ENCODE measurements at places on chromosomes 4 and X.

DNA sequence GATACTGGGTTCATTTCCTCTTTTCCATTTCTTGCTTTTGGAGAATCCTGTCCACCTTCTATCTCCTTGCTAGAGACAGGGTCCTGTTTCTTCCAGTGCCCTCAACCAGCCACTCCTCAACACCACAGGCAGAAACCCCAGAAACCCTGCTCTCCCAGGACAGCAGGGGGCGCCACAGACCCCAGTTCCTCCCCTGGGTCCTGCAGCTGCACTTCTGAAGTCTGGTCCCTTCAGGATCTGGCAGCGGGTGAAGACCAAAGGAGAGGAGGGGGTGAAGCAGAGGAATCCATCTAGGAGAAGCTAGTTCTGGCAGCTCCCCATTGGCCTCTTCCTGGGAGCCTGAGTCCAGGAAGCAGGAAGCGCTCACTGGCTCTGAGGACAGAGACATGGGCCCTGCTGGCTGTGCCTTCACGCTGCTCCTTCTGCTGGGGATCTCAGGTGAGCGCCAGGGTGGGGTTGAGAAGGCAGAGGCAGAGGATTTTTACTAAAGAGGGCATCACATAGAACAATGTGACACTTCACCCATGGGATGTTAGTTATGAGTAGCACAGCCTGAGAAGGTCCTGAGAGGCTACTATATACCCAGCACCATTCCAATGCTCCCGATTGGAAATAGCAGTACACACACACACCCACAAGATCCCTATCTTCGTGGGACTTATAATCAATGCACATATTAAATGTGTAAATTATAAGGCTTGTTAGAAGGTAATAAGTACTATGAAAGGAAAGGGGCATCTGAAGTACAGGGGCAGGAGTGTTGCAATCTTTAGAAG is at the start of gene PRSS48:
TSS of gene PRSS48 (plus strand) at position 375 of the 776 bp plus-strand sequence. CDS start at position 387, 12 bp downstream.
- DNase-seq: no peak

DNA sequence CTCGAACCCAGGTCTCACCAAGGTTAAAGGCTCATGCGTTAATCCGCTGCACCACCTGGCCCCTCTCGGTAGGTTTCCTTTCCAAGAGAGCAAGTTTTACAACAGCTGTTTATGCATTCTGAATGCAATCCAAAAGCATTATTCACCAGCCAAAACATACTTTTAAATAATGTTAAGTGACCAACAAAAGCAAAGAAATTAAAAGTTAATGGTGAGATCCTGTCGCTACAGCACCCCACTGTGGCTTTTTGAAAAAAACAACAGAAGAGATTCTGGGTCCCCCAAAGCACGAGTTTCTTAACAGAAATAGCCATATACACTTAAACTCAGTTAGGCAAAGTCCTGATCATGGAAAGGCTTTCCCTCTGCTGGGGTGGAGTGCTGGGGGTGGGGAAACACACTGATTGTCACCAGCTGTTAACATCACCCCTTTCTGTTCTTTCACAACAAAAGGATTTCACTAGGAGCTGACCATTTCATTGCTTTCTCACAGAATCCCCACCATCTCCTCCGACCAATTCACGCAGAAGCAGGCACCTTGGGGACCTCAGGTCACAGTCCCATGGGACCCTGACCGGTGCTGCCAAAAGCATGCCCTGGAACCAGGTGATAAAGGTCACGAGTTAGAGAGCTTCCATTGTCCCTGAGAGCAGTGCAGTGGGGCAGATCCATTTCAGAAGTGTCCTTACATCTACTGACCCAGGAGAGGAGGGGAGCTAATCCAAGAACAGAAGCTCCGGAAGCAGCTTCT is 51.2 kb downstream of the ZNF827 start:
- no peak for DNase-seq

GRCh38 chr4:184643731-184644130 is 5.5 kb downstream of the CASP3 start:
- no peak for DNase-seq

GRCh38 chr4:25608644-25609043 is 47.0 kb upstream of the SLC34A2 start:
- DNase-seq: no peak

DNA sequence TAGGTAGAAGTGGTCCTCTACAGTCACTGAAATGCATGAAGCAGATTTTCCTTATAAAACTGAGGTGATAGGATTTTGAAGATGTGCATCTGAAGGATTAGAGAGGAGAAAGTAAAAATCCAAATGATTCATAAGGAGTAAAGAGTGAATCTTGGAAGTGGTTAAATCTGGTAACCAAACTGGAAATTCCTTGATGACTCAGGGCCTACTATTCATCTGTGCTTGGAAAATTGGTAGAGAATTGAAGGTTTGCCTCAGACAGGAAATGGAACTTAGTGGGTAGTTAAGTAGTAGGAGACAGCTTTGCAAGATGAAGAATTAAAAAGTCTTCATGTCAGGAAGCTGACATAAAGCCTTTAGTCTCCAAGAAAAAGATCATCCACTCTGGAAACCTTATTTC is 368.9 kb upstream of the CTSO start:
- no peak for DNase-seq

- no peak for DNase-seq
Observed at GRCh38 chrX:44155126-44155525, 181.9 kb upstream of the NDP start.

DNA sequence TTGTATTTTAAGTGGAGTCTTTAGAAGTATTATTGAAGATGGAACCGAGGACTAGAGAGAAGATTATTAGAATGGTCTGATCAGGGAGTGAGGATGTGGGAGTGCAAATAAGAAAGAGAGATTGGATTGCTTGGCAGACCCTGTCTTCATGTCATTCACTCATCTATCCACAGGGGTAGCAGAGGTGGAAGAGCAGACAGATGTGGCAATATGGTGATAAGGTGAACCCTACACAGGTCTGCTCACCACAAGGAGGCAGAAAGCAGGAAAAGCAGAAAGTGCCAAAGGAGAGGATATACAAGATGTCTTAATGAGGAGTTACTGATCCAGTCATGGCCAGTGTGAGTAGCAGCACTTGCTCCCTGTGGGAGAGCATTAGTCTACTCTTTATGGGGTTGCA is 129.4 kb downstream of the MAGEE2 start:
- no peak for DNase-seq

GRCh38 chrX:17527922-17528321 is 152.9 kb downstream of the NHS start:
- DNase-seq: no peak

DNA sequence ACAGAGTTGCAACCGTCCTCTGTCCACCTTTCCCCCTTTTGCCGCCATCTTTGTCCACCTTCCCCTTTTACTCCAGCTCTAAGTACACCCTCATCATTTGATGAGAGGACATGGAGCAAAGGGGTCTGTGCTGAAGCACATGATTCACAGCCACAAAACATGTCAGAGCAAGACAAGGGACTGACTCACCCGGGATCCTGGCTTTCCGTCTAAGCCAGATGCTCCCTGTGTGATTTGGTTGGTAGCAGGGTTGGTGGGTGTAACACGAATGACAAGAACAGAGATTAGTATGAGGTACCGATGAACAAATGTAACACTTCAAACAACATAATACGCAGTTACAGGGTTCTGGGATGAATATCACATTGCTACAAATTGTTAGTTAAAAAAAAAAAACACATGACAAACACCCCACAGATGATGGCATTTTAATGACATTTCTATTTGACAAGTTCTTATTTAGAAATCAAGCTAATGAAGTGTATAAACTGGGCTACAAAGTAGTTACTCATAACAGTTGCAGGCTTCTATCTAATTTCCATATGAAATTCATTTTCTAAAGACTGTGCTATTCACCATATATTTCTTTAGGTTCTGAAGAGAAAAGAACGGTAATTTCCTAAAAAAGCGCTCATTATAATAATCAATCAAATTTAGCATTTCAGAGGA is 71.4 kb upstream of the ETNPPL start:
- no peak for DNase-seq

- no peak for DNase-seq
Observed at GRCh38 chrX:24728530-24728929, 34.8 kb downstream of the POLA1 start.

- DNase-seq: no peak
Observed at GRCh38 chr4:174592256-174592984, 70.1 kb upstream of the HPGD start.

- DNase-seq: no peak
Observed at GRCh38 chr4:148229028-148229427, 213.2 kb downstream of the NR3C2 start.

DNA sequence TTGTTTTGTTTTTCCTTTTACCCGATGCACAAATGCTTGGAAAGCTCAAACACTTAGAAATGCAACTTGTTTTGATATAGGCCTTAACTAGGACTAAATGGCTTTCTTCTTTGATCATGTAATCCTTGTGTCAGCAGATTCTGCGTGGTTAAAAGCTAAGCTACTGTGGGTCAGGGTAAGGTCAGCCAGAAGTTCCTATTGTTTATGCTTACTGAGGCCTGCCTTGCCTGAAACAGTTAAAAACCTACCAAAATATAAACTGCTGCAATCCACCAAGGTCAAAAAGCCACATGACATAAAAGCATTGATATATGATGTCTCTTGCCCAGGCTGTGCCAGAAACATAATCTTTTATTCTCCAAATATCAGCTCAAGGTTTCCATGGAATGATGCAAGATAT is 223.4 kb downstream of the FAM47B start:
- no peak for DNase-seq

- no peak for DNase-seq
Observed at GRCh38 chr4:93828332-93828994, at the start of gene ATOH1. ATOH1 (plus strand) TSS chr4:93828753; CDS start chr4:93828927, 174 bp downstream.

GRCh38 chrX:94850811-94851210 is 1176.8 kb downstream of the FAM133A start:
- DNase-seq: no peak

- no peak for DNase-seq
Observed at GRCh38 chrX:13742397-13743176, 8.0 kb downstream of the OFD1 start.

GRCh38 chr4:142373610-142374009 is 472.5 kb downstream of the INPP4B start:
- DNase-seq: no peak

DNA sequence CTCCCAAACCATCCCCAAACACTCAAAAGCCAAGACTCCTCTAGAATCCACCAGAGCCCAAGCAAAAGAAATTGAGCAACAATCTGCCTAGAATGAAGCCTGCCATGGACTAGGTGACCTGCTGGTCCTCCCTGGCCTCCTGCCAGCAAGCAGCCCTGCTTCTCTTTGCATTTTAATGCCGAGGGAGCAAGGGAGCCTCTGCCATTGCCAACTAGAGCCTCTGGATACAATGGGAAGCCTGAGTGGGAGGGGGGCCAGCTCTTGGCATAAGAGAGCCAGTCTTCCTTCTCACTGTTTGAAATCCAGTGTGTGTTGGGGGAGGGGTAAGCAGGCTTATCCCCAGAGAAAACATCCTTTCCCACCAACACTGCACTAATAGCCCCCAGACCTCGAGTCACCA is 1.5 kb upstream of the GDPD2 start:
- DNase-seq: no peak

DNA sequence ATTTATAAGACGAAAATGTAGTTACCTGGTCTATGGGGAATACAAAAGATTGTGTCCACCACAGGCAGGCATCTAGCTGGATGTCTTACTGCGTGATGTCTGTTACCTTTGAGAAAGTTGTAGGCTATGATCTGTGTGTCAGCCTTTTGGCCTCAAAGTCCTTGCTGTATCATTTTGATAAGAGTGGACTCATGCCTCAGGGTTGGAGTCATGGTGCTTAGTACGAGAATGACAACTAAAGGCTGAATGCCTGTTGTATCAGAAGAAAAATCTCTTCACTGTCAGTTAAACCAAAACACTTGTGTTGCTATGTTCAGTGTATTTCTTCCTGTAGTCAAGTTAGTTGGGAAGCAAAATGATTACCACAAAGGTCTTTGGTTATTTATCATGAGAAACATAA is 226.2 kb downstream of the ARHGAP10 start:
- DNase-seq: no peak

DNA sequence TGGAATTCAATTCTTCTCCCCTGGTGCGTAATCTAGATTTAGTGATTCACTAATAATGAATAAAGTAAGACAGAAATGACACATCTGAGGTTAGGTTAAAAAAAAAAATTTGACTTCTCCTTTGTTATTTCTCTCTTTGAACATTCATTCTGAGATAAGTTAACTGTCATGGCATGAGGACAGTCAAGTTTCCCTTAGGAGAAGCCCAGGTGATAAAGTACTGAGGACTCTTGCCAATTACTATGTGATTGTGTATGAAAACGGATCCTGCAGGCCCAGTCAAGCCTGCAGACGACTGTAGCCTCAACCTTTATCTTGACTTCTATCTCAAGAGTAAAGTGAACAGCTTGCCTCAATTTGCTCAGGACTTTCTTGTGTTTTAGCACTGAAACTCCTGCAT is 293.2 kb downstream of the PRR32 start:
- DNase-seq: no peak

- DNase-seq: no peak
Observed at GRCh38 chrX:15475486-15475885, 17.6 kb downstream of the PIR start.

GRCh38 chr4:51963841-51964517 is 56.2 kb downstream of the LRRC66 start:
- peak; percentile 51 for DNase-seq

DNA sequence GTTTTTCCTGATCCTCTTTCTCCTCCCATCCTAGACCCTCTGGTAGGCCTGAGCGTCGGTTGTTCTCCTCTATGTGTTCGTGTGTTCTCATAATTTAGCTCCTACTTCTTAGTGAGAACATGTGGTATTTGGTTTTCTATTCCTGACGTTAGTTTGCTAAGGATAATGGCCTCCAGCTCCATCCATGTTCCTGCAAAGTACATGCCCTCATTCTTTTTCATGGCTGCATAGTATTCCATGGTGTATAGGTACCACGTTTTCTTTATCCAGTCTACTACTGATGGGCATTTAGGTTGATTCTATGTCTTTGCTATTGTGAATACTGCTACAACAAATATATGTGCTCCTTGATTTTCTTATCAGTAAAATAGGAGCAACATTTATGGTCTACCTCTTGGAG is 146.8 kb upstream of the PTCHD1 start:
- DNase-seq: no peak

GRCh38 chr4:52911684-52912294 is 49.7 kb downstream of the RASL11B start:
- DNase-seq: peak; percentile 2

DNA sequence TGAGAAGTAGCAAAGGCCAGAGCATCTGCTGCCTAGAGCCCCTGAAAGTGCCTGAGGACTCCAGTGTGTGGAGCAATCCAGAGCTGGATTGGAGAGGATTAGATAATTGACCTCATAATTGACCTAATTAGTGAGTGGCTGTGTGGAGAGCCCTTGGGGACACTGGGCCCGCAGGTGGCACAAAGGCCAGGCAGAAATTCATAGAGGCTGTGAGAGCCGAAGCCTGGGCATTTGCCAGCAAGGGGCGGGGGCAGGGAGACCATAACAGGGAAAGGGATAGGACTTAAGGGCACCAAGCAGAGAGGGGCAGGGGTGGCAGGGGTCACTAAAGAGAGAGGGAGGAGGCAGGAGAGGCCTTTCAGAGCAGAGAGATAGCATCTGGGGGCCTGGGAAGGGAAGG is 45.3 kb downstream of the EFNB1 start:
- DNase-seq: no peak

- DNase-seq: no peak
Observed at GRCh38 chr4:577499-578450, 1.7 kb upstream of the TMEM271 start.

- no peak for DNase-seq
Observed at GRCh38 chr4:78242071-78242470, 184.9 kb downstream of the FRAS1 start.
